ENCODE measurements at places on chromosomes 2 and 18.

DNA sequence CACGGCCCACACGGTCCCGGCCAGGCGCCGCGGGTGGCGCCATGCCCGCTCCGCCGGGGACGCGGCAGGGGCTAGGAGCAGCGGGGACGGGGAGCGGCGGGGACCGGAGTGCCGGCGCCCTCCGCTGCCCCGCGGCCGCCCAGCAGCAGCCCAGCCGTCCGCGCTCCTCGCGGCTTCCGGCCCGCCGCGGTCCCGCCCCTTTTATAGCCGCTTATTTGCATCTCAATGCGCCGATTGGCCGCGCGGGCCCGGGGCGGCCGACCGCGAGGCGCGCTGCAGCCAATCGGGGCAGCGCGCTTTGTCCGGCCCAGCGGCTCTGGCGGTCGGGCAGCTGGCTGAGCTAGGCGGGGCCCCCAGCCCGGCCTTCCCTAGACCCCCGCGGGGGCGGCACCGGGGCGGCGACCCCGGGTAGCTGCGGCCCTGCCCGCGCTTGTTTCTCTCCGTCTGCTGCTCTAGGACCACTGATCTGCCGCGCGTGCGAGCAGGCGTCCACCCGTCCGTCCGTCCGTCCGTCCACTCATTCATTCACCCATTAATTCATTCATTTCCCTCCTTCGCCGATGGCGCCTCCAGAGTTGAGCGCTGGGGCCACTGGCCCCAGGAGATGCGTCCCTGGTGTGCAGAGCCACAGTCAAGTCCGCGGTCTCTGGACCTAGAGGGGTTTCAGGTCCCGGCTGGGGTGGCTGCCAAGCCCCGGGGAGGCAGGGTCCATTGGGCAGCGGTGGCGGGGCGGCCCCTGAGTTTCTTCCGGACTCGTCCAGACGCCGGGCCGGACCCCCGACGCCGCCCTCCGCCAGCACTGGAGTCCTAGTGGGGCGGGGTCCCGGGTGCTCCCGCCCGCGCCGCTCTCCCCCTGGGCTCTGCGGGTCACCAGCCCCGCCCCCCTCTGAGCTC is at the start of gene HES6:
HES6 (minus strand) TSS at position 176 of the 894 bp plus-strand sequence; CDS start at position 43, 133 bp downstream.
- peak; percentile 37 for DNase-seq

- DNase-seq = no peak
These were observed 39.5 kb upstream of the ASXL3 start for GRCh38 chr18:33538418-33539042.

- no peak for DNase-seq
These were observed 4.3 kb upstream of the PLCL1 start for GRCh38 chr2:197800091-197800490.

DNA sequence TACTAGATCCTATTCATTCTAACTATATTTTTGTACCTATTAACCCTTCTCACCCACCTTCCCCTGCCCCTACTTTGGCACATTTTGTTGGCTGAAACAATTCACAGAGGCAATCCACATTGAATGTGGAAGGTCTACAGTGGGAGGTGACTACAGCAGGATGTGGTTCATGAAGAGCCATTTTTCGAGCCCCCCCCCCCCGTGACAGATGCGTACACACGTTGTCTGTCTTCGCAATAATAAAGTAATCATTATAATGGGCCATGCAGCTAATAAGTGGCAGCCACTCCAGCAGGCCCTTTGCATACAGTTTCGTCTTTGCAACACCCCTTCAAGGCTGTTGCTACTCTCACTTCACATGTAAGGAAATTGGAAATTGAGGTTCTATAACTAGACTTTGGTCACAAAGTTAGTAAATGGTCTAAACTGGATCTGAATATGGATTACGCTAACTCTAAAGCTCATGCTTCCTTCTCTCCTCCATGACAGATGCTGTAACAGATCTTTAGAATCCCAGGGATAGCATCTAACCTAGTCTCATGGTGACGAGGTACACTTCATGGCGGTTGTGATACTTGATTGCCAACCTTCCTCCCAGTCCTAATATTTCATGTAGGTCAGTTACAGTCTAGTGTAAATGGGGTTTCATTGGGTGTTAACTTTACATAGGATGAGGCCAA is 176.8 kb downstream of the MYCN start:
- DNase-seq = no peak

GRCh38 chr2:120440521-120441350 is 94.8 kb downstream of the INHBB start:
- no peak for DNase-seq

- DNase-seq = no peak
These were observed 248.5 kb upstream of the SESTD1 start for GRCh38 chr2:179513181-179513580.

DNA sequence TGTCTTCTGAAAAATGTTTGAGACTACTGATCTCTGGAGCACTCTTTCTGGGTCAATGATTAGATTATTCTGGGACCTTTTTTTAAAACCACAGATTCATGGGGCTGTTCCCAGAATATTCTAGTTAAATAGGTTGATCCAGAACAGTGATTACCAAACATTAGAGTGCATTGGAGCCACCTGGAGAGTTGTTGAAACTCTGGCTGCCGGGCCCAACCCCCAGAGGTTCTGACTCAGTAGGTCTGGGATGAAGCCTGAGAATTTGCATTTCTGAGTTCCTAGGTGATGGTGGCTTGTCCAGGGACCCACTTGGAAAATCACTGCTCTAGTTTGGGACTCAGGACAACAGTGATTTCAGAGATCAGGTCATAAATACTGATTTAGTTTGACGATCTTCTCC is 197.3 kb downstream of the PTPRM start:
- DNase-seq = no peak

GRCh38 chr2:11365096-11365879 is 20.9 kb upstream of the ROCK2 start:
- DNase-seq = no peak

DNA sequence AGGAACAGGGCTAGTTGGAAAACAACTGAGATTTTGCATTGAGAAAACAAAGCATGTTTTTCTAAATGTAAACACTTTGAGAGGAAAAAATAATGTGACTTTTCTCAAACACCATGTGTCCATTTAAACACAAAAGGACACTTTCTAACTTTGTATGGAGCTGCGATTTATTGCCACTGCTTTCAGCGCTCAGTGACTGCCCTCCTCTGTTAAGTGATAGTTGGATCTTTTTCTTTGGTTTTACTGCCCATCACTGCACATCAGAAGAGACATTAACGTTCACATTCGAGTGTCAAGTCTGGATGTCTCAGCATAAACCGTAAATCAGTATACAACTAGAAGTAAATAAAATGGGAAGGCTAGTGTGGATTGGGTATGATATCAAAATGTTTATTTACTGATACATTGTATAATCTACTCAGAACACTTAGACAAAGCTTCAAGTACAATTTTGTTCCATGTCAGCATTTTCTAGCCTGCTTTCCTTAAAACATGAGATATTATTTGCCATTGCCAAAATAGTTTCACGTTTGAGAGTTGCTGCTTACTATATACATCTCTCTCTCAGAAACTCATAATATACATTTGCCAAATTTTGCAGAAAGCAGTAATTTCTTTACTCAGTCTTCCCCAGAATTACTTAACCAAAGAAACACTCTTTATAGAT is 237.6 kb downstream of the IKZF2 start:
- no peak for DNase-seq

GRCh38 chr2:17558878-17559277 is 18.4 kb downstream of the VSNL1 start:
- no peak for DNase-seq

DNA sequence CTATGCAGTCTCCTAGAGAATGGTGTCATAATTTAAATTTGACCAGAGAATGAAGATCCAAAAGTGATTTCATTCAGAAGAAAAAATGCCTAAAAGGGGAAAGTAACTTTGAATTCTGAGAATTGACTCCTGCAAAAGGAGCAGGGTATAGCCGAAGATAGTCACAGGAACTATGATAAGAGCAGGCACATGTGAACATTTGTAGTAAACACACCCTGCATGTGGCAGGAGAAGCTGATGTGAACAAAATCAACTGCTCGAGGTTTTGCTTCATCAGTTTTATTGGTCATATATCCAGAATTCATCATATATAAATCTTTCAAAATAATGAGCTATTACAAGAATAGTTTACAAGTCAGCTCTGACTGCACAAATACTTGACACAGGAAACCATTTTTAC is 14.0 kb downstream of the MCFD2 start:
- no peak for DNase-seq

- DNase-seq = no peak
These were observed 158.0 kb downstream of the CSRNP3 start for GRCh38 chr2:165627470-165627869.

DNA sequence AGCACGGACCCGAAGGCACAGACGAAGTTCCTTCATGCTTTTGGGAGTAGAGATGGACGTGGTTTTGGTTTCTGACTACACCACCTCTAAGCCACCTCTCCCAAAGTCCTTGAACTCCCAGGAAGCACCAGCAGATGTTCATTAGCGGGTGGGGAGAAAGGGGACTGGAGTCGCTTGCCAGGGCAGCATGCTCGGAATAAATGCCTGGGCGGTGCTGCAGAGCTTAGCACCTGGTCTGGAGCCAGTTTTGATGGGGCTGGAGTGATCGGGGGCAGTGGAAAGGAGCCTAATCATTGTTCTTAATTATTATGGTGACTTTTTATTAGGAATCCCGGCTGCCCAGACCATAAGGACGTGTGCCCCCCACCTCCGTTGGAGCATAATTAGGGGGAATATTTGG is 220.8 kb downstream of the TFCP2L1 start:
- DNase-seq = no peak

GRCh38 chr2:146267093-146267492 is 1577.7 kb upstream of the ACVR2A start:
- no peak for DNase-seq

- DNase-seq = no peak
These were observed 11.4 kb upstream of the PROKR1 start for GRCh38 chr2:68632021-68632420.

DNA sequence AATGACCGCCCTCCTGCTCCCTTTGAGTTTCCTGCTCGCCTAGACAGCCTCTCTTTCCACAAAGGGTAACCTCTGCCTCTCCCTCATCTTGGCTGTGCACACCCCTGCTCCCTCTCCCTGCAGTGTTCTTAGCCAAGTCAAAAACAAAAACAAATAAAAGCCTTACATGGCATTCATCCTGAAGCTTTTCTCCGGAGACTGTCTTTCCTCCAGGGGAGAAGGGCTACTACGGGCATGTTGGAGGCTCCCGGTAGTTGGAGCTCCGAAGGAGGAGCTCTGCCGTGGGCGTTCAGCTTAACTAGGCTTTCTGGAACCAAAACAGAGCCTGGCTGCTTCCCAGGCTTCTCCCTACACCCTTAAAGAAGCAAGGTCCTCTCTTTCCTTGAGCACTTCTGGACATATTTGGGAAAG is 104.2 kb downstream of the TPGS2 start:
- no peak for DNase-seq

GRCh38 chr18:70423120-70423519 is 134.3 kb downstream of the SOCS6 start:
- no peak for DNase-seq

GRCh38 chr2:100744184-100744583 is 75.8 kb upstream of the NPAS2 start:
- no peak for DNase-seq

- DNase-seq = no peak
These were observed 41.7 kb upstream of the ZNF532 start for GRCh38 chr18:58822944-58823343.

DNA sequence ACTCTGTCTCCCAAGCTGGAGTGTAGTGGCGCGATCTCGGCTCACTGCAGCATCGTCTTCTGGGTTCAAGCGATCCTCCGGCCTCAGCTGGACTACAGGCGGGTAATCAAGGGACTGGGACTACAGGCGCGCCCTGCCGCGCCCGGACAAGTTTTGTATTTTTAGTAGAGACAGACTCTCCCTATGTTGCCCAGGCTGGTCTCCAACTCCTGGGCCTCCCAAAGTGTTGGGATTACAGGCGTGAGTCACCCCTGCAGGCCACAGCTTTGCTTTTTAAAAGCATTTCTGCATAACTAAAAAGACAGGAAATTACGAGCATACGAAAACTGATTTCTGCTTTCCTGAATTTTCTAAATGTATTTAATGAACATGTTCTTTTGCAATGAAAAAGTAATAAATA is 916 bp upstream of the OSBPL1A start:
- no peak for DNase-seq

DNA sequence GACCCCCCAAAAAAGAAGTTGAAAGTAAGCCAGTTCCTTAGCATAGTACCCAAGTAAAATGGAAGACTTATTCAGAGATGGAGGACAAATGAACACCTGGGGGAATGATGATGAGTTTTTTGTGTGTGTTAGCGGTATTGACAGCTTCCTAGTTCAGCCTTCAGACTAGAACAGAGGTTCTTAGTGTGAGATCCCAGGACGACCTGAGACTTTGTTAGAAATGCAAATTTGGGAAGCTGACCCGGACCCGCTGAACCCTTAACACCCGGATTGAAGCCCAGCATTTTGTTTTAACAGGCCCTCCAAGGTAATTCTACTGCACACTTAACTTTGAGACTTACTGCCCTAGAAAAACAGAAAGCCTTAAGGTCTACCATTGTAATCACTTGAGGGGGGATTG is 20.3 kb downstream of the SPOPL start:
- no peak for DNase-seq

GRCh38 chr2:205678541-205679142 is 3.7 kb upstream of the NRP2 start:
- no peak for DNase-seq

- no peak for DNase-seq
These were observed 1950.8 kb upstream of the PIK3C3 start for GRCh38 chr18:40004246-40004645.

GRCh38 chr2:169077674-169078240 is 8.4 kb downstream of the DHRS9 start:
- no peak for DNase-seq

DNA sequence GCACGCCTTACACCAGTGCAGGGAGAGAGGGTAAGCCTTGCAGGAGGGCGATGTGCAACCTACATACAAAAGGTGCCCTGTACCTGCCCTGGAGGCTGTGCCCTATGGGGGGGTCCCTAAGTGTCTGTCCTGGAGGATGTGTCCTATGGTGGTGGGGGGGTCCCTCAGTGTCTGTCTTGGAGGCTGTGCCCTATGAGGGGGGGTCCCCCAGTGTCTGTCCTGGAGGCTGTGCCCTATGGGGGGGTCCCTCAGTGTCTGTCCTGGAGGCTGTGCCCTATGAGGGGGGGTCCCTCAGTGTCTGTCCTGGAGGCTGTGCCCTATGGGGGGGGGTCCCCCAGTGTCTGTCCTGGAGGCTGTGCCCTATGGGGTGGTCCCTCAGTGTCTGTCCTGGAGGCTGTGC is 216.6 kb downstream of the HDAC4 start:
- no peak for DNase-seq

DNA sequence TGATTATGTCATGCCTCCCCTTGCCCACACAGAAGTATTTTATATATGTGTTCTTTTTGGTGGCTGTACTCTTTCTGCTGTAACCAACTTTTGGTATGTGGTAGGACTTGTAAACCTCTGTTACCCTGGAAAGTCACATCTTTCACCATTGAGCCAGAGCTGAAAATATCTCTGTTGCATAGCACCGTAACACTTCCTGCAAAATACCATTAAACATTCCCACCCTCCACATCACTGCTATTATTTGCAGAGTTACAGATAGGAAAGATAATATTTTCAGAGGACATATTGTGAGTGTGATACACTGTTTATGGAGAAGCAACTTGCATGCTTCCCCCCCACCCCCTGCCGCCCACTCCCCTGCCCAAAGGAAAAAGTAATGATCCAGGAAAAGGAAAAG is 44.8 kb downstream of the CAB39 start:
- no peak for DNase-seq

- no peak for DNase-seq
These were observed 52.3 kb downstream of the RAB10 start for GRCh38 chr2:26086155-26086637.

GRCh38 chr2:174577967-174578589 is 19.5 kb downstream of the WIPF1 start:
- no peak for DNase-seq

GRCh38 chr18:31675404-31675803 is 9.0 kb downstream of the B4GALT6 start:
- DNase-seq = no peak

All from activated naive CD4-positive, alpha-beta T cell (primary cell).